CD4-positive, alpha-beta memory T cell (primary cell): ENCODE measurements at places on chromosomes 3 and 15.
A peak's percentile ranks its signal among the peaks of the same experiment; 100 is the strongest.

- DNase-seq, result no peak
These were observed 260.0 kb downstream of the EBLN2 start for GRCh38 chr3:73321286-73321999.

DNA sequence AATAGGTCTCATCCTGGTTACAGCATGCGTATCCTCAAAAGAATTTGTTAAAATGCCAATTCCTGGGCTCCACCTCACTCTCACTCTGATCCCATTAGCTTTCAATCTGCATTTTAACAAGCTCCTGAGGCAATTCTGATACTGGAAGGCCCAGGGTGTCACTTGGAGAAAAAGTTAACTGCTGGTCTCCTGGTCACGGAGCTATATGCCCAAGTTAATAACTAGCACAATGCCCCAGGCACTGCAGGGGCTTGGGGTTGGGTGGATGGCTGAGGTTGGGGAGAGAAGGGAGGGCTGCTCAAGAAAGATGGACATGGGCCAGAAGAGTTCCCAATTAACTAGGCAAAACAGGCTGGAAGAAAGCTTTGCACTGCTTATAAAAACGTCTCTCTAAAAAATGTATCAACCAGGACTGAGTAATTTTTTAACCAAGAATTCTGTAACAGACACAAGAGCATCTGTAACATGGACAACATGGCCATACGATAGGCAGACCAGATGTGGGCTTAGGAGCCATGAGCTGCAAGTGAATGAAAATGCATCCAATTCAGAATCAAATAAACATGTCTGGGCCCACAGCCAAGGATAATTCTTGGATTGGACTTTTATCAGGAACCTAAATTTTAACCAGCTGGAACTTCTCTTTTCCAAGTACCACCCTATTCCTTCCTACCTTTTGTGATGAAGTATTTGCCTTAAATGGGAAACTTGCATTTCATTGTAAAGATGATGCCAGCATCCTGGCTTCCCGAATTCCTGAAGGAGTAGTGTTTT lies 4.2 kb downstream of the IL17RD start:
- no peak for DNase-seq

DNA sequence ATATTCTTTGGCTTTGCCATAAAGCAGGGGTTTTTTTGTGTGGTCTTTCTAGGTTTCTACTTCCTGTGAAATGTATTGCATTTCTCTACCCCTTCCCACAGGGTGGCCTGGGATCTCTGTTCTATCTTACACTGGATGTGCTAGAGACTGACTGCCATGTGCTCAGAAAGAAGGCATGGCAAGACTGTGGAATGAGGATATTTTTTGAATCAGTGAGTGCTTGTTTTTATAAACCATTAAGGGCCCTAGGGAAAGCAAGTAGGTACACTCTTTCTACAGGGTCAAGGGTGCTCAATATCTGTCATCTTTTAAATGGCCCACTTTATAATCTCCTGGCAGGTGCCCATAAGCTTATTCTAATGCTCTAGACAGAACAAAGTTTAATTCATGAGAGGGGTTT lies 730 bp downstream of the FETUB start:
- DNase-seq, result no peak

GRCh38 chr3:184525337-184526087 lies 36.1 kb upstream of the EPHB3 start:
- DNase-seq, result peak; percentile 15

DNA sequence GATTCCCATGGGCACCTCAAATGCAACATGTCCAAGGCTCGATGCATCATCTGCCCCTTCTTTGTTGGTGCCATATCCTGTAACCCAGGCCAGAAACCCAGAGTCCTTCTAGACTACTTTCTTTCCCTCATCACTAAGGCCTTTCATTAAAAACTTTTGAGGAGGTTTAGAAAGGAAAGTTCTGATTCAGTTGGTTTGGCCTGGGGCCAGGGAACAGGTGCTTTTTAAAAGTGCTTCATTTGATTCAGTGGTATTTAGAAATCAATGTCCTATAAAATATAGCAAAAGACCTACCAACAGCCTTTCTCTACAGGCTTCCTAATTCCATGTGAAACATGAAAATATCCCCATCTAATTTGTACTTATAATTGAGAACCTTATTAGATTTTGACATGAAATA lies 341.9 kb upstream of the RORA start:
- no peak for DNase-seq

GRCh38 chr3:64551697-64552096 lies 136.1 kb downstream of the ADAMTS9 start:
- DNase-seq, result no peak

- DNase-seq, result no peak
These were observed 14.6 kb upstream of the FAM107A start for GRCh38 chr3:58591517-58592510.

DNA sequence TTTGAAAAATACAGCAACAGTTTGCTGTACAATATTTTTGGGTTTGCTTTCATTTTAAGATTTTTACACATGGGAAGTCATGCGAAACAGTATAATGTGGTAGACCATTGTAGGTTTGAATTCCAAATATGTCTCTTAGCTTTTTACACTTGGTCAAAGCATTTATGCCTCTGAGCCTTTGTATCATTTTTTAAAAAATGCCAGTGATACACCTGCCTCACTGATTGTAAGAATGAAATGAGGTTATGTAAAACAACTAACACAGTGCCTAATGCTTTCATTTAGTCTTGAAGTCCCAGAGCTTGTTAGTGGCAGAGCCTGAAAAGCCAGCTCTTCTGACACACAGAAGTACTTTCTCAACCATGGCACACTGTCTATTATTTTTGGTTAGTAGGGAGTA lies 202.0 kb downstream of the UBE2E2 start:
- DNase-seq, result no peak

DNA sequence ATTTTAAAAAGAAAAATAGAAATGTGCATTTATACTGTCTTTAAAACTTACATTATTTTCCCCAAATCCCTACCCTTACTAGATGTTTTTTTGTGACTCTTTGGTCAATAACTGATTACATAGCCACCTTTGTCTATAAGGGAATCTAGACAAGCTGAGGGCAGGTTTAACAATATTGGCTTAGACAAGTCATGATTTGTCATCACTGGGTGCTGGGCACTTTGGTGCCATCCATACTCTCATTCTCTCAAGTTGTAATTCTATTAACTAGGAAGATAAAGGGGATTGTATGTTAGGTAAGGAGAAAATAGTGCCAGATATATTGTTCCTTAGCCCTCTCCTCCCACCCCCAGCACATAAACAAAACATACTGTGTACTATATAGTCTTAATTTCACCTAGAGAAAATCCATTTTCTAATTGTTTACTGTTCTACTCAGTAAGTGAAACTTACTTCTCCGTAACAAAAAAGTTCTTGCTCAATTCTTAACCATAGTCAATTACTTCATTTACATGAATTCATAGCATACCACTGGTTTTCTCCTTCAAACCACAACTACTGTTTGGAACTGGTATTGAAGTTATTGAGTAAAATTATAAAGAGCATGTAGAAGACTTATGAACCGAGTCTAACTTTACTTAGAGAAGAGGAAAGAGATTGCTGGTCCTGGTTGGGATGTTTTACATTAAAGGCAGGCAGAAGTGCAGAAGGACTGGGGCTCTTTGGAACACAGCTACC lies 877.1 kb downstream of the PDCD6IP start:
- no peak for DNase-seq

GRCh38 chr3:1693145-1693544 lies 405.5 kb upstream of the CNTN4 start:
- no peak for DNase-seq

GRCh38 chr15:68769702-68770101 lies 51.0 kb downstream of the ANP32A start:
- DNase-seq, result no peak

DNA sequence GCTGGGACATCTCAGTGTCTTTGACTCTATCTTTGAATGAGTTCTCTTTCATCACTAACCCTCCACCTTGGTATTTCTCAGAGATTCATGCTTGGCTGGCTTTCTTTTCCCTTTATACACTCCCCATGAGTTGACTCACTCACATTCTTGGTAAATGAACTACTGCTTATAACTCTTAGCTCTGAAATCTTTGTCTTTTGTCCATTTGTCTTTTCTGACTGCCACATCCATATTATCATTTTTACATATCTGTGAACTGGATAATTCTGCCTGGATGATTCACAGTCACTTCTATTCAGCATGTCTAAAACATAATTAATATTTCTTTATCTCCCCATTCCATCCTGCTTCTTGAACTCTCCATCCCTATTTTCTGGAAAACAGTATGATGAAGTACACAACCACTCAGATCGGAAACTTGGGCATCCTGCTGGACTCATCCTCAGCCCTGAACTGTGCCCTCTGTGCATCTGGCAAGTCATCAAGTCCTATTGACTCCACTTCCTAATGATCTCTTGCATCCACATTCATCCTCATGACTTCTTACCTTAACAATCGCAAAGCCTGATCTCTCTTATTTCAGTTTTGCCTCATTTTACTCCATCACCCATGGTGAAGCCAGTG lies 66.9 kb downstream of the KCNAB1 start:
- DNase-seq, result no peak

DNA sequence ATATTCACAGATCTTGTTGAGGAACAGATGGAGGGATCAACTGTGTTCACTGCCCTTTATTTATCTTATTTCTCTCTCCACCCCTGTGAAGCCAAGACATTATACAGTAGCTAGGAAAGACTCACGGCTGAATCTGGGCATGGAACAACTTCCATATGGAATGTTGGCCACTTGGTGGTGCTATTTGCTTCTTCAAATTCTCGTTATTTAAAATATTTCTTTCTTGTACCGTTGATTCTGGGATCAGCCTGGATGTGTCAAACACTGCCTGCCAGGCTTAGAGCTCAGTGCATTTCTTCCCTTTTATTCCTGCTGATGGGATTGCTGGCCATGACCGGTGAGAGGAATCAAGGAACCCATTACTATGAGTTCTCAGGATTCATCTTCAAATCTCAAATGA lies 17.5 kb upstream of the GASK1A start:
- DNase-seq, result peak; percentile 39

- no peak for DNase-seq
These were observed 90.3 kb downstream of the TMEM212 start for GRCh38 chr3:171933441-171933840.

- no peak for DNase-seq
These were observed 210.8 kb downstream of the GAP43 start for GRCh38 chr3:115834068-115834467.

DNA sequence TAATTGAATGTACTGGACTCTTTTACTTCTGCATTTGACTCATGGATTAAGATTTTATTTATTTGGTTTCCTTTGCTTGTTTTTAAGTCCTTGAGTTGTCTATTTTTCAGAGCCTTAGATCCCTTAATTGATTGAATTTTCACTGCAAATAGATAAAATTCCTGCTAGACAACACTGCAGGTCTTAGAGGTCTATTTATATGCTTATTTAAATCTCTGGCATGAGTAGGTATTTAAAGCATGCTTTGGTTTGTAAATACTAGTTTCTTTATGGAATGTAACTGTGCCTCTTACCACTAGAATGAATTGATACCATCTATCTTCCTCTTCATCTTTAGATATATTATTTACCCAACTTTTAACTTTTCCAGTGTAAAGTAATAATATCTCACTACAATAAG lies 20.0 kb downstream of the PLSCR5 start:
- DNase-seq, result no peak

DNA sequence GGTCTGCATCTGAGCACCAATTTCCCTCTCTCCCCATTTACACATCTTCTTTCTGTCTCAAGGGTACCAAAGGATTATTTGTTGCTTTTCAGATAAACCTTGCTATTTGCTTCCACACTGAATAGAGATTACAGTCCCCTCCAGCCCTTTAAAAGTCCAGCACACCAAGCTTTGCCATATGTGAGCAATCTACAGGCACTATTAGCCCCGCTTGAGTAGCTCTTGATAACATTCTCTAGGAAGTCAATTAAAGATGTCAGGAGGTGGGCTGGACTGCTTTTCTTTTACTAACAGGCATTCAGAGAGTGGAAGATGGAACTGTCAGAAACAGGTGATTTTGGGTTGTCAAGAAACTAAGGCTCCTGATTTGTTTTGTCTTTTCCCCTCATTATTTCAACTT lies 417.0 kb downstream of the ROBO2 start:
- DNase-seq, result no peak

DNA sequence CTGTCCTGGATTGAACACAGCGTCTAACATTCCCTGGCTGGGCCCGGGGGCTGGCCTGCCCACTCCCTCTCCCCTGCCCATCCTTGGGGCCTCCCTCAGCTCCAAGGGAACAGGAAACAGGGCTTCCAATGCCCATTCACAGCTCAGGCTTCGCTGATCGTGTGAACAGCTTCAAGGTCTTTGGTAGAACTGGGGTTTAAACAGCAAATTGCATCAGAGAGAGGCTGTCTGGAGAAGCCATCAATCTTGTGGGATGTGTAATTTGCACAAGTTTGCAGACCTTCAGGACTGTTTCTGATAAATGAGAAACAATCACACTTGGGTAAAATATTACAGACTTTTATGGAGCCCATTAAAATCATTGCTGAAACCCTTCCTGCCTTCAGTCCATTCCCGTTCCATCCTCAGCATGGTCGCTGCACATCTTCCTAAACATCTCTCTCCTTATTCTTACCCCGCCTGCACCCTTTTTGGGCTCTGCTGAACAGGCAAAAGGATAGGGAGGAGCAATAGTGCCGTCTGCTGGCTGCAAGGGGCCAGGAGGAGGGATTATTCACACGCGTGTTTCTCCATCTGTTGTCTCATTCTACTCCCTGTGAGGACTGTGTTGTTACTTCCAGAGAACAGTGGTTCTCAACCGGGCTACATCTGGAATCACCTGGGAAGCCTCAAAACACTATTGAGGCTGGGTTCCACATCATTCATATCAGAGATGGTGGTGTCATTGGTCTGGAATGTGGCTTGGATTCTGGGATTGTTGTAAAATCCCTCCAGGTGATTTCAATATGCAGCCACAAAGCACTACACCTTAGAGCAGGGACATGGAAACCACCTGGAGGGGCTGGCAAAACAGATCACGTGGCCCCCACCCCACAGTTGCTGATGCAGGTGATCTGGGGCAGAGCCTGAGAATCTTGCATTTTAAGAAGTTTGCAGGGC lies 116.3 kb downstream of the CLSTN2 start:
- DNase-seq, result no peak

GRCh38 chr15:62087671-62088352 lies 21.0 kb downstream of the C2CD4A start:
- no peak for DNase-seq

DNA sequence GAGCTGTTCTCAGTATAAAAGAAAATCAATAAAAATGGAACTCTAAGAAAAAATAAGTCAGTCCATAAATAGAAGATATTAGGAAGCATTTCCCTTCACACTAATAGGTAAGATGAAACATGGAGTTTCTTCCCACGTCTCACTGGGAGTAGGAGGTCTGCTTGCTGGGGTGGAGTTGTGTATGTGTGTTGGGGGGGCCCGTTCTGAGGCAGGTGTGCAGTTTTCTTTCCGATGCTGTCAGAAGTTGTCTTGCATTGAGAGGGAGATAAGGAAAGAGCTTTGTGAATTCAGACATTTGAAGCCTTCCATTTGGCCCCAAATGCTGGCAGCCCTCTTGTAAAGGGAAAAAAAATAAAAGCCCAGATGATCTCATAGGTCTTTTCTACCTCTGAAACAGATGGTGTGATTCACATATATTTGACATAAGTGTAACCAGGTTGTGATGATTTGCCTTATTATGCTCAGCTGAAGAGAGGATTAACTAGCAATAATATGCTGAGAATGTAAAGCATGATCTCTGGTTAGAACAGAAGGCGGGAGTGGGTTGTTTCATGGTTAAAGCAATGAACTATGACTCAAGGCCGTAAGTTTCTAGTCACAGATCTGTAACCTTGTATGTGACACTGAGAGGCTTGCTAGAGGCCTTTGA lies 8.8 kb downstream of the RASGRP1 start:
- no peak for DNase-seq

GRCh38 chr15:51366071-51366470 lies 24.6 kb downstream of the GLDN start:
- no peak for DNase-seq
